ENCODE measurements at places on chromosomes 1 and 21. TPM values are rescaled to one million over a fixed set of nuclear protein-coding genes. Genes with fewer than 3 reads are reported as not detected.

SEC16B gene
- total RNA-seq, result 0.26 TPM

KCNE1 gene
- total RNA-seq, result 0.33 TPM

H6PD gene
- total RNA-seq, result 15.3 TPM

F3 gene
- not detected for total RNA-seq

PTGFR gene
- not detected for total RNA-seq

LCE1F gene
- total RNA-seq, result not detected

ADGRB2 gene
- 0.75 TPM for total RNA-seq

CFH gene
- total RNA-seq, result 3.9 TPM

ZFP69B gene
- 6.3 TPM for total RNA-seq

- no peak for DNase-seq
- no peak overlapping the region for H3K27ac ChIP-seq
These were observed 394.3 kb downstream of the TGFB2 start for GRCh38 chr1:218739426-218739825.

- peaks cover 22% of the 10 kb centered on the region for H3K4me1 ChIP-seq
- no peak overlapping the region for H3K27ac ChIP-seq
- DNase-seq, result no peak
- H3K36me3 ChIP-seq, result peaks cover 42% of the 10 kb centered on the region
- no peak overlapping the region for H3K4me3 ChIP-seq
- peaks cover 3% of the 10 kb centered on the region for H3K27me3 ChIP-seq
These were observed 53.2 kb upstream of the COA6 start for GRCh38 chr1:234320069-234320468.

DNA sequence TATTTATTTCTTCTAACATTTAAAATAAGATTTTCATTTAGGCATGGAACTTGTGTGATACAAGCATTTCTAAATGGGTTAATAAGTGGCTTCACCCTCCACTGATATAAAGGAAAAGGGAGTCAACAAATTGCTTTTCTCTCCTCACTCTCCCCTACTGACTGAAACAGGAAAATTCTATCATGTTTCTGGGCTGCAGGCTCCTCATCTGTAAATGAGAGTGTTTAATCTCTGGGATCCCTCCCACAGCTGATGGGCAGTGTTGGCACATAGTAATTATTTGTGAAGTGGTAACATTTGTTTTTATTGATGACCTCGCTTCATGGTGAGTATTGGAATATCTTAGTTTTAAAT, 69.8 kb upstream of the WARS2 start:
- H3K27ac ChIP-seq, result no peak overlapping the region
- H3K4me3 ChIP-seq, result no peak overlapping the region
- DNase-seq, result no peak
- H3K4me1 ChIP-seq, result no peaks in the 10 kb centered on the region

DNA sequence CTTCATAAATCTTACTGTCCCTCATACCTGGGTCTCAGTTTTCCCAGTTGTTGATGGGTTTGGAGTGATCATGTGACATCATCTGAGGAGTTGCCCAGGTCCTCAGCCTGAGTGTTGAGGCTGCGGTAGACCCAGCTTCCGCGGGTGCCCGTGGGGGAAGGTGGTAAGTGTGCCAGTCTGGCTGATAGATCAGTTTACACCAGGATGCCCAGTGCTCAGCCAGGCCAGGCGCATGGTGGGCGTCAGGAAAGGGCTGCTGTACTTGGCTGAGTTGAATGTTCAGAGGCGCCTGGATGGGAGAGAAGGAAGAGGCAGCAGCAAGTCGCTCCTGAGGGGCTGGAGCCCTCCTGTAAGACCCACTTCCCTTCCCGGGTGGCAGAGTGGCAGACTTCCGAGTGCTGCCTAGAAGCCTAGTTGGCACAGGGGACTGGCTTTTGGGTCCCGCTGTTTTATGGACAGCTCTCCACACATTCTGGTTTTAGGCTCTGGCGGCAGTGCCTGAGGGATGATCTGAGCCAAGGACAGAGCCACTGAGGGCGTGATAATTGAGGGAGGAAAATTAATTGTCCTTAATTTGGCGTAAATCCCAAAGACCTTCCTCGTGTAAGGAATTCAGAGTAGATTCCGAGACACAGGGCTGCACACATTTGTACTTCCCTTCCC, 35.8 kb downstream of the PTPRF start:
- no peak overlapping the region for H3K27ac ChIP-seq
- H3K27me3 ChIP-seq, result peaks cover 6% of the 10 kb centered on the region
- no peak for DNase-seq
- no peaks in the 10 kb centered on the region for H3K36me3 ChIP-seq
- H3K4me1 ChIP-seq, result peaks cover 5% of the 10 kb centered on the region

GRCh38 chr1:91653183-91653582, 152.5 kb downstream of the CDC7 start:
- H3K36me3 ChIP-seq, result no peaks in the 10 kb centered on the region
- no peak overlapping the region for H3K4me3 ChIP-seq
- H3K27me3 ChIP-seq, result no peaks in the 10 kb centered on the region
- DNase-seq, result no peak
- H3K27ac ChIP-seq, result no peak overlapping the region

- no peak overlapping the region for H3K27ac ChIP-seq
- H3K4me1 ChIP-seq, result no peaks in the 10 kb centered on the region
- H3K4me3 ChIP-seq, result no peak overlapping the region
- H3K36me3 ChIP-seq, result no peaks in the 10 kb centered on the region
- H3K27me3 ChIP-seq, result no peaks in the 10 kb centered on the region
- DNase-seq, result no peak
These were observed 122.4 kb upstream of the UBE2U start for GRCh38 chr1:64080941-64081562.

DNA sequence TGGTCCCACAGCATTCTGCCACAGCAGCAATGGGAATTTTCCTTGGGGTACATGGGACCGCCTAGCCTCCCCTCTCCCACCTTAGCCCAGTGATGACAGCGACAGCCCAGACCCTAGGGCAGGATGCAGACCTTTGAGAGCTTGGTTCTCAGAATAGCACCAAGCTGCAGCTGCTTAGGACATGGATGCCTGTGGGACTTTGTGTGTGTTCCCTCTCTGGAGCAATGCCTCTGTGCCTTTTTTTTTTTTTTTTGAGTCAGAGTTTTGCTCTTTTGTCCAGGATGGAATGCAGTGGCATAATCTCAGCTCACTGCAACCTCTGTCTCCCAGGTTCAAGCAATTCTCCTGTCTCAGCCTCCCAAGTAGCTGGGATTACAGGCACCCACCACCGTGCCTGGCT, 44.2 kb upstream of the AK4 start:
- H3K4me1 ChIP-seq, result no peaks in the 10 kb centered on the region
- DNase-seq, result no peak
- H3K36me3 ChIP-seq, result no peaks in the 10 kb centered on the region
- no peak overlapping the region for H3K4me3 ChIP-seq
- H3K27me3 ChIP-seq, result peaks cover 7% of the 10 kb centered on the region

DNA sequence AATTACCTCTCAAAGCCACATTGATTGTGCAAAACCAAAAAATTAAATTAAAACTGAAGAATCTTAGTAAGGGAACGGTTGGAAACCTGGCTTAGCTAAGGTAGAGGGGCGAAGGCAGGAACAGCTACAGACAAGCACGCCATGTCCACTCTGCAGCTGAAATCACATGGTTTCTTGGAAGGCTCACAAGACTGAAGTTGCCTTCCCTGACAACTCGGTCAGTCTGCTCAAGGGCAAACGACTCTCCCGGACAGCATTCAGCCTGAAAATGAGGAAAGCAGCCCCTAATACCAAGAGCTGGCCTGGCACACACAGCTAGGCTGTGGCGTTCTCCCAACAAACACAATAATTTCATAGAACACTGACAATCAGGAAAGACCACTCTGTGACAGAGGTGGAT, 22.7 kb upstream of the BECN2 start:
- no peaks in the 10 kb centered on the region for H3K4me1 ChIP-seq
- H3K27me3 ChIP-seq, result peaks cover 23% of the 10 kb centered on the region
- no peak for DNase-seq

DNA sequence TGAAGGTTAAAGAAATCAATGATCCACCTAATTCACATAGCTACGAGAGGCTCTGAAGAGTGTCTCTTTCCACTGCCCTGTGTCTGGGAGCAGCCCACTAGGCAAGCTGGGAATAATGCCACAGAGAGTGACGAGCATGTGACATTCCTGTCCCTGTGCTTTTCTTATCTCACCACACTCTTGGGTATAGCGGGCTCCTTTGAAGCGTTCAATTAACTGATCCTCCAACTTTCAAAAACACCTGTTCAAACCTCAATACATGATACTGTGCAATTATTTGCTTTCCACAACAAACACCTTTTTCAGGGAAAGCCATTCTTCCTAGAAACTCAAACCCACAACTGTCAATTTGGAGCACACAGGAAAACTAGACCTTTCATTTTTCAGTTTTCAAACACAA, 43.4 kb downstream of the PLPP3 start:
- no peaks in the 10 kb centered on the region for H3K4me1 ChIP-seq
- no peaks in the 10 kb centered on the region for H3K36me3 ChIP-seq
- no peak overlapping the region for H3K4me3 ChIP-seq

GRCh38 chr21:41236352-41236973, 68.5 kb downstream of the BACE2 start:
- no peaks in the 10 kb centered on the region for H3K27me3 ChIP-seq
- no peaks in the 10 kb centered on the region for H3K4me1 ChIP-seq
- no peak overlapping the region for H3K4me3 ChIP-seq

- no peaks in the 10 kb centered on the region for H3K27me3 ChIP-seq
- peak overlapping the region; percentile 86 for H3K27ac ChIP-seq
- no peak for DNase-seq
These were observed 3.3 kb downstream of the METTL13 start for GRCh38 chr1:171784784-171785183.

- no peak overlapping the region for H3K4me3 ChIP-seq
- peaks cover 15% of the 10 kb centered on the region for H3K27me3 ChIP-seq
- no peaks in the 10 kb centered on the region for H3K4me1 ChIP-seq
- H3K27ac ChIP-seq, result no peak overlapping the region
These were observed 42.3 kb upstream of the NHLH2 start for GRCh38 chr1:115882913-115883902.

GRCh38 chr1:19869929-19870328, 12.3 kb upstream of the OTUD3 start:
- H3K27ac ChIP-seq, result no peak overlapping the region
- H3K4me3 ChIP-seq, result no peak overlapping the region
- H3K36me3 ChIP-seq, result no peaks in the 10 kb centered on the region
- H3K4me1 ChIP-seq, result no peaks in the 10 kb centered on the region
- DNase-seq, result no peak
- H3K27me3 ChIP-seq, result peaks cover 28% of the 10 kb centered on the region

- no peak overlapping the region for H3K27ac ChIP-seq
- peaks cover 14% of the 10 kb centered on the region for H3K27me3 ChIP-seq
- no peaks in the 10 kb centered on the region for H3K36me3 ChIP-seq
- DNase-seq, result no peak
These were observed 61.1 kb downstream of the FHAD1 start for GRCh38 chr1:15308135-15308534.

DNA sequence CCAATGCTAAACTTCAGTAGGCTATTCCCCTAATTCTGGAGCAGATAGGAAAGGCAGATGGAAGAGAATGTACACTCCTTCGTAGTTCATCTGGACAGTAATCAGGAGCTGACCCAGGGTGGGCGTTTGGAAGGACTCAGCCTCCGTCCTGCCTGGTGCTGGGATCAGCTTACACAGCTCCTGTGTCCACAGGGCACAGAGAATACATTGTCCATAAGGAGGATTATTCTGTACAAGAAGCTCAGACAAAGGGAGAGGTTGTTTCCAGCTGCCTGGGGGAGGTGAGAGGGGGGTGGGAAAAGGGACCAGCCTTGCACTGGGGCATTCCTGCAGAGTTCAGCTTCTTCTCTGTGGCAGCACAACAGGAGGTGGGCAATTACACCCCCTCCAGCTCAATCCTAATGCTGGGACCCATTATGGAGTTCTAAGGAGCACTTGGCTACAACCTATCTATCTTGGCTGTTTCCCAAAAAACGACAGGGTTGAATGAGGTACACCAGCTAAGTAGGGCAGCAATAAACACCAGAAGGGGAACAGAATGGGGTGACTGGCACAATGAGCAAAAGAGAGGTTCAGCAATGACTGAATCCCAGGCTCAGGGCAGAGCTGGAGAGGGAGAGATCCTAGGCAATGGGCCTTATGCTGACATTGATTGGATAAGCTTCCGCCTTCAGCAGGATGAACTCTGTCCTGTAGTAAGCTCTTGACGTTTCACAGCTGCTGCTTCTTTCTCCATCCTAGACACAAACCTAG, 7.4 kb downstream of the MED8 start:
- peaks cover 12% of the 10 kb centered on the region for H3K4me1 ChIP-seq
- H3K36me3 ChIP-seq, result peaks cover 29% of the 10 kb centered on the region
- H3K27ac ChIP-seq, result no peak overlapping the region
- DNase-seq, result no peak

- H3K4me3 ChIP-seq, result peak overlapping the region; percentile 26
- no peak overlapping the region for H3K27ac ChIP-seq
- H3K4me1 ChIP-seq, result peaks cover 24% of the 10 kb centered on the region
- H3K27me3 ChIP-seq, result no peaks in the 10 kb centered on the region
These were observed 12.7 kb upstream of the CPLANE2 start for GRCh38 chr1:16249596-16250241.

DNA sequence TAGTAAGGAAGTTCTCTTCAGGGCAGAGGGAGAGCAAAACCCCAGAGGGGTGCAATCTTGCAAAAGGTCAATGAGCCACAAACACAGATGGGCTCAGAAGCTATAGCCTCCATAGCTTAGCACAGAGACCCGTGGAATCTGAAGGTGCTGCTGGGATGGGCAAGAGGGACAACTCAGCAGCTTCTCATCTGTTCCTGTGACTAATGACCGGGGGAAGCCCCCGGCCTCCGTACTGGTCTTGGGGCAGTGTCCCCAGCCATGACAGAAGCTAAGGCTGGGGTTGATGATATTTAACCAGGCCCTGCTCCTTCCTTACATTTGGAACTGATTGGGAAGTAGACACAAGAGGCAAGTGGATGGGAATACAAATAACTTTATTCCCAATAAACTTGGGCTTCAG, 19.1 kb downstream of the EXOC8 start:
- no peaks in the 10 kb centered on the region for H3K36me3 ChIP-seq
- H3K27ac ChIP-seq, result no peak overlapping the region
- no peak for DNase-seq

DNA sequence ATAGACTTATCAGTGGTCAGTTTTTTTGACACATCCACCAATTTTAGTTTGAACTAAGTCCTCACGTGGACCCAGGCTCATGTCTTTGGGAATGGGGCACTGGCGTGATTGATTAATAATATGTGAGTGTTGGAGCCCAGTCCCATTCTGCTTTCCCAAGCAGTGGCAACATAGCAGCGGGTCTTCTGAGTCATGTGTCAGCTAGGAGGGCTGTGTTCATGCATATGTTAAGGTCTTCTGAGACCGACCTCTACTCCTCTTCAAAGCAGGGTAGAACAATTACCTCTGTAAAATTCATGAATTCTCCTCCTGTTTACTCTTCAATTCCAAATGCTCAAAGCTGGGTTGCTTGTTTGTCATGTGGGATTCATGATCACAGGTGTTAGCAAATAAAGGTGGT, 291.3 kb downstream of the CAMTA1 start:
- DNase-seq, result no peak
- peaks cover 8% of the 10 kb centered on the region for H3K27me3 ChIP-seq
- H3K36me3 ChIP-seq, result no peaks in the 10 kb centered on the region

GRCh38 chr1:242854466-242854865, 330.0 kb upstream of the PLD5 start:
- no peak overlapping the region for H3K4me3 ChIP-seq
- no peaks in the 10 kb centered on the region for H3K4me1 ChIP-seq
- H3K36me3 ChIP-seq, result no peaks in the 10 kb centered on the region
- no peak overlapping the region for H3K27ac ChIP-seq
- no peak for DNase-seq

- H3K4me1 ChIP-seq, result peaks cover 8% of the 10 kb centered on the region
- H3K27ac ChIP-seq, result no peak overlapping the region
- DNase-seq, result no peak
- no peaks in the 10 kb centered on the region for H3K36me3 ChIP-seq
- peaks cover 41% of the 10 kb centered on the region for H3K27me3 ChIP-seq
These were observed 377.3 kb downstream of the SIPA1L2 start for GRCh38 chr1:232252546-232253118.
